ENCODE measurements at places on chromosomes 7 and 10.

GRCh38 chr10:122495406-122496340, 34.3 kb downstream of the HTRA1 start:
- no peak for DNase-seq

GRCh38 chr7:31791881-31792280, 104.9 kb downstream of the PPP1R17 start:
- no peak for DNase-seq

DNA sequence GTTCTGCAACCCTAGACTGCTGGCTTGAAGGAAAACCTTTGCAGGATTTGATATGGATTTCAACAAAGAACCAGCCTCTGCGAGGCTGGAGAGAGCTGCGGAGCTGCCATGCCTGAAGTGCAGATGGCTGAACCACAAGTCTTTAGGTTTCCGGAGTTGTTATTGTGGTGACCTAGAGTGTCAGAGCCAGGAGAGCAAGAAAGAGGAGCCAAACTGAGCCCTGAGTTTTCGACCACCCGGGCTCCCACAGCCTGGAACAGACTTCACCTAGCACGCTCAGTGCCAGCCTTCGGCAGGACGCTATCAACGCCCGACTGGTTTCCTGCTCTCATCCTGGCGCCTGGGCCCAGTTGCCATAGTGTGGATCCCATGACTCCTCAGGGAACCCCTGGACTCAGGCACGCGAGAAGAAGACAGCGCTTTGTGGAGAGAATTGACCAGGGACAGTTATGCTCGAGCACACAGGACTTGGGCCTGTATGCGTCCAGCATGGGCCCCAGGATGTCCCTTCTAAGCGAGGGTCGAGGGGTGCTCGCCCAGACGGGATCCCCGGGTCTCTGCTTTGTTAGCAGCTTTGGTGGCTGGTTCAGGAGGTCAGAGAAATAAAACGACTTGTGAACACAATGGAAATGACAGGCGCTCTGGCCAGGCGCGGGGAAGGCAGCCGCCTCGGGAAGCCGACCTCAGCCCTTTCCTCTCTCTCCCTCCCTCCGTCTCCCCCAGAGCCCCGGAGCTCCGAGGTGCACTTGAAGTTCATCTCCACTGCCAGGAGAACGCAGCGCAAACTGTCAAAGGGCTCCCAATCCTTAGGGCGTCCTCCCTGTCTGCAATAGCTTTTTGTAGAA, 1.8 kb upstream of the GAD2 start:
- no peak for DNase-seq

DNA sequence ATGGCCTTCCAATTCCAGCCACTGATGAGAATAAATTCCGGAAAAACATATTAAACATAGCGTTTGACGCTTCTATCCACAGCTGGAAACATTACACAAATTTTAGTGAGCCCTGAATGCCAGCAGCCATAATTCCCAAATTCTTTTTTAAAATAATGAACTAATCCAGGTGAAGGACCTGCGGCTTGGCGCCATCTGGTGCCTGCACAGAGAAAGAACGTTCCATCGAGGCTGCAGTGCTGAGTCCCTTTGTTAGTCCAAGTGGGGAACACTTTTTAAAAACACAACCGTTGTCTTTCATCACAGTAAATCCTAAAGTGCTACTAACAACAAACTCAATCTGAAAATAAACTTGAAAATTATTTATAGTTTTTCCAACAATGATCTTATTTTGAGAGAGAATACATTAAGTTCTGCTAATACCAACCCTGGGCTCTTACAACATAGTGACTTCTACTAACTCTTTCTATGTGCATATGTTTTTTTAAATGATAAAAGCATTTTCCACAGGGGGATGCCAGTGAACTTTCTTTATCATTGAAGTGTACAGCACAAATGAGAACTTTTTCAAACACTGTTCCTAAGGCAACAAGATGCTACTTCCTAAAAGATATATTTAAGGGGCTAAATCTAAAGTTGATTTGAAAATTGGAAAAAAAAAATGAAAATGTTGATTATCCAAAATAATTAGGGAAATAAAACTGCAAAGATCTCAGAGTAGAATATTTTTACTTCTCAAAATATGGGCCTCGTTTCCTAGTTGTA, 166.9 kb upstream of the RNF32 start:
- DNase-seq, result no peak

DNA sequence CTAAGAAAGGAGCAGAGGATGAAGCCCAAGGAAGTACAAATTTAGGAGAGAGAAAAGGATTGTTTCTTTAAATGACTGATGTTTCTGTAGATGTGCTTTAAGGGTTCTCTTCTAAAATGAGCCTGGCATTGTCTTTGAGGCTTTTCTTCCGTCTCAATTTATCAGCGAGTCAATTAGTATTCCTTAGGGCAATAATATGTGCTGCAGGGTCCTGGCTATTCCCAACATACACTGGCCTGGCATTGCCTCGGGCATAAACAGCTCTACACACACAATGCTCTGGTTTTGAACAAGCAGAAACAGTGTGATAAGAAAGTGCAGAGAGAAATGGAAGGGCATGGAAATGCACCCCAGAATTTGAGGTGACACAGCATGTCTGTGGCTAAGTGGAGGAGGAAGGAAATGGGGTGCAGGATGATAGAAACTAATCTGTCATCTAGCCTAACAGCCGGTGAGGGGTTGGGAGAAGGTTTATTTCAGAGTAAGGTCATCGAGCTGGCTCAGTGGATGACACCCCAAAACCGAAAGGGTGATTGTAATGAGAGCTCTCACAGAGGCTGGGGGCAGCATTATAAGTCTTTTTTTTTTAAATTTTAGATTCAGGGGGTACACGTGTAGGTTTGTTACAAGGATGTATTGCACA, 67.5 kb upstream of the ARHGAP21 start:
- no peak for DNase-seq

DNA sequence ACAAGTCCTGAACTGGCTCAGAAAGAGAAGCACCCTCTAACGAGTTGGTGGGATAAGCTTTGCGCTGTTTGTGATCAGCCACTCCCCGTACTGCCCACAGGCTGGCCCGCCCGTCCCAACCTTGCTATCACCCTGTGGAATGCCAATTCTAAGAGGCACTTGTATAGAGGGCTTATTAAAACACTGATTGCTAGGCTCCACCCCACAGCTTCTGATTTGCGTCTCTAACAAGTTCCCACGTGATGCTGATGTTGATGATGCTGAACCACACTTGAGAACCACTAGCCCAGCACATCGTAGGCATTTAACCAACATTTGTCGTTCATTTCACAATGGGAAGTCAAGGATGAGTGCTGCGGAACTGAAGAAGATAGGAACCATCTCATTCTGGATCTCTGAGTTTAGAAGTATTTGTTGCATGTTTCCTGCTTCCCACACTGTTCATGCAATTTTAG, 12.7 kb upstream of the GSAP start:
- no peak for DNase-seq

- no peak for DNase-seq
Observed at GRCh38 chr7:114806590-114807162, 115.2 kb upstream of the MDFIC start.

DNA sequence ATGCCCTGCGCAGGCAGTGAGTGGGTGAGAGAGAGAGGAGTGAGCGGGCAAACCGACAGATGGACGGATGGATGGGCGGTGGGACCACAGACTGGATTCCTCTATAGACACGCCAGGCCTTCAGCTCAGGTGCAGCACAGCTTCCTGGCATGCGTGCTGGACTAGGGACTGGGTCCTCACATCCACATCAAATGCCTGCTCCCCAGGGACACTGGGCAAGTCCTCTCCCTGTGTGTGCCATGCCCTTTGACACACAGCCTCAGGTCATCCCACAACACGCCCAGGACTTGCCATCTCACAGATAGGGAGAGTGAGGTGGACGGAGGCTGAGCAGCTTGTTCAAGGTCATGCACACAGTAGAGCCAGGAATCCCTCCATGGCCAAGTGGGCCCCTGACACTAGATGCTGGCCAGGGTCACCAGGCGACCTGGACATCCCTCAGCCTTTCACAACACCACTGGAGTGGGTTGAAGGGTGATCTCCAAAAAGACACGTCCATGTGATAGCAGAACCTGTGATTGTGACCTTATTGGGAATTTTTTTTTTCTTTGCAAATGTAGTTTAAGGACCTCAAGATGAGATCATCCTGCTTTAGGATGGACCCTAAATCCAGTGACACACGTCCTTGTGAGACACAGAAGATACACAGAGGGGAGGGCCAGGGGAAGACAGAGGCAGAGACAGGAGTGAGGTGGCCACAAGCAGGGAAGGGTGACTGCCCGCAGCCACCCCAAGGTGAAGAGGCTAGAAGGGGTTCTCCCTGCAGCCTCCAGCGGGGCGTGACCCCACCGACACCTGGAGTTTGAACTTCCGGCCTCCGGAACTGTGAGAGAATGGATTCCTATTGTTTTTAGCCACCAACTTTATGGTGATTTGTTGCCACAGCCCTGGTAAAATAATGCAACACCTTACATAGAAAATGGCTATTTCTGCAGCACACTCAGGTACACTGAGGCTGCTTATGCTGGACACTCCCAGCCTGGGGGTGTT, 155.0 kb upstream of the CHST15 start:
- DNase-seq, result no peak
